Kidney tubule cell (primary cell): ENCODE measurements at places on chromosomes 11 and 22.

DNA sequence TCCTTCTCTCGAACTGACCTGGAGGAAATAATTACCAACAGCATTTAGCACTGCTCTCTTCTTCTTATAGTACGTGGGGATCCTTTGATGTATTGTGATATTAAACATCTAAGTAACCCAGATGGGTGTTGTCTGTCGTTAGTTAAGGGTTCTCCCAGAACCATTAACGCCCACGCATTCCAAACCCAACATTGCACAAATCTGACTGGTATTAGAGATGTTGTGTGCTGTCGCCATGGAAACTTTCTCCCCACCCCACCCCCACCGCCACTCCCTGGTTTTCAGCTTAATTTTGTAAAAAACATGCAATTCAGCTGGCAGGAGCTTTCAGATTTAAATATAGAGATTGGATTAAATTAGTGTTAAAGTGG, 1495.2 kb downstream of the TBC1D22A start:
- no peak for DNase-seq

- no peak for DNase-seq
Measured at GRCh38 chr11:108197351-108197750, 25.1 kb downstream of the NPAT start.

DNA sequence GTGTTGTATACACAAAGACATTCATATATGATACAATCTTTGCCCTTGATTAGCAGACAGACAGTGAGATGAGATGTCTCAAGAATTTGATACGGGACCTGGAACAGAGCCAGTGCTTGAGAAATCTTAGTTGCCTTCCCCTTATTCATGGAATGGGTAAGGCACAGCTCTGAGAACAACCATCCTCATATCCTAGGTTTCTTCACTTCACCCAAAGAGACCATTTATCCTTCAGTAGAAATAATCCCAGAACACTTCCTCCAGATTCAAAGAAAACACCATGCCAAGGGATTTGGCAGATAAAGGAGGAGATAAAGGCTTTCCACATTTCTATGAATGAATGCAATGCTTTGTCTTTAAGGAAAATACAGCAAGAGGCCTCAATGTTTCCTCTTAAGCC, 8.8 kb upstream of the IZUMO1R start:
- no peak for DNase-seq

GRCh38 chr11:130740819-130741218, 175.5 kb downstream of the SNX19 start:
- DNase-seq = no peak

DNA sequence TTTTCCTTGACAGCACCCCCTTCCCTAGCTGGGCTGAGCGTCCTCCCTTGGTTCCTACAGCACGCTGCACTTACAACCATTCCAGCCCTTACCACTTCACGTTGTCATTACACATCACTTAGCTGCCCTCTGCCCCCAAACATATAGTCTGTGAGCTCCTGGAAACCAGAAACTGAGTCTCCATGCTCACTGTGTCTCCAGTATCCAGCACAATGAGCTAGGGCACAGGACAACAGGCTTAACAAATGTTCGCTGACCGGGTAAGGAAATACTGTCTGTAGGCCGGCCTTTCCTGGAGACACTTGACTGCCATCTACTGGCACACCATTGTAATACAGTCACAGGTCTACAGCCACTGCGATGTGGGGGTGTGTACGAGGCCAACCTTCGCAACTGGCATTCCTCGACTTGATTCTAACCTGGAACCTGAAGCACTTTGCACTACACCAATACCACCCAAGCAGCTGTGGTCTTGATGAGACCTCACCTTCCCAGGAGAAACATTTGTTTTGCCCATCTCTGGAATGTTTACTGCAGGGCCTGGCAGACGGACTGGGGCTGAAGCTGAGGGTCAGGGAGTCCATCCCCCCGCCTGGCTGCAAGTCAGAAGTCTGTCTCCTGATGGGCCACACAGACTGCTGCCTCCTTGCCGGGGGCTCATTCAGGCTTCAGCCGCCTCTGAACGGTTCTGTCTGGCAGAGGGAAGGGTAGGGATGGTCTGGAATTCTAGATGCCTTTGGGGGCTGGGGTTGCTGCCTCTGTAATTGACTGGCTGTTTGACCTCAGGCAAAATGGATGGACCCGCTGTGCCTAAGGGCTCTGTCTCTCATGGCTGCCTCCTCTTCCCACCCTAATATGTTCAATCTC, 72.0 kb downstream of the SYN3 start:
- peak; percentile 83 for DNase-seq

- DNase-seq = peak; percentile 50
Measured at GRCh38 chr11:124745835-124746620, 6.0 kb downstream of the VSIG2 start.

DNA sequence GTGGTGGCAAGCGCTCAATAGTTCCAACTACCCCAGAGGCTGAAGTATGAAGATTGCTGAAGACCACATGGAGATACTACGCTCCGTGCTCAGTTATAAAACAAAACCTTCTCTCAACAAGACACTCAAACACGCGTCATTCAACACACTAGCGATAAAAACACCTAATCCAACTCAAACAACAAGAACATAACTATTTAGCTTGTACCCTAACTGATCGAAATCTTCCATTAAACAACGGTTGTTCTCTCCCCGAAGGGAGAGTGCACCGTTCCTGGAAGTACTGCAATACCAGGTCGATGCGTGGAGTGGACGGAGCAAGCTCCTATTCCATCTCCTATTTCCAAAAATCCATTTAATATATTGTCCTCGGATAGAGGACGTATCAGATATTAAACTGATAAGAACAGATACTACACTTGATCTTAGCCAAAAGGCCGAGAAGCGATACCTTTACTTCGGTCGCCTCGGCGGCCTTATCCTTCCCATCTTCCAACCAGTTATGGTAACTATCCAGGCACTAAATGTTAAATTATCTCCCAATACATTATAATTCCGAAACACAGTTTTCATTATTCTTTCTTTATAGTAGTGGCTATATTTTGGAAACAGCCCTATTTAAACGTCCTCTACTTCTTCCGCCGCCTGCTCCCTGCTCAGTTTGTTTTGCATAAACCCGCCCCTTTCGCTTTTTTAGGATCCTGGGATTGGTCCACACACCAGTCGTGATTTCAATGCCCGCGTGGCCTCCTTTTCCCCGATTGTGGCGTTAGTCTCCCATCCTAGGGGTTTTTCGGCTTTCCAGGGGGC, 2.2 kb upstream of the WDR74 start:
- DNase-seq = peak; percentile 100

- DNase-seq = no peak
Measured at GRCh38 chr11:110056956-110057355, 36.2 kb upstream of the ZC3H12C start.

DNA sequence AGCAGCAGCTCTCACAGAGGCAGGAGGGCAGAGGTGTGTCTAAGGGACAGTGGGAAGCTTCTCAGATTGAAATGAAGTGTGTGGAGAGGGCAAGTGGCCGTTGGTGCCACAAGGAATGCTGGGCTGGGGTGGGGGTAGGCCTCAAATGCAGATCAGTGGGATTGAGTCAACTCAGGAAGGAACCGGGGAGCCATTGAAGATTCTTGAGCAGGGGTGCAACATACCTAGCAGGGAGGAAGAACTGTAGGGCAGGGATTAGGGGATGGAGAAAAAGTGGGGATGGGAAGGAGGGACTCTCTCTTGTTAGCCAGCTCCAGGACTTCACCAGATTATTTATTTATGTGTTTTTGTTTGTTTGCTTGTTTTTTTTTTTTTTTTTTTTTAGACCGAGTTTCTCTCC, 2.9 kb upstream of the SEC14L2 start:
- no peak for DNase-seq

DNA sequence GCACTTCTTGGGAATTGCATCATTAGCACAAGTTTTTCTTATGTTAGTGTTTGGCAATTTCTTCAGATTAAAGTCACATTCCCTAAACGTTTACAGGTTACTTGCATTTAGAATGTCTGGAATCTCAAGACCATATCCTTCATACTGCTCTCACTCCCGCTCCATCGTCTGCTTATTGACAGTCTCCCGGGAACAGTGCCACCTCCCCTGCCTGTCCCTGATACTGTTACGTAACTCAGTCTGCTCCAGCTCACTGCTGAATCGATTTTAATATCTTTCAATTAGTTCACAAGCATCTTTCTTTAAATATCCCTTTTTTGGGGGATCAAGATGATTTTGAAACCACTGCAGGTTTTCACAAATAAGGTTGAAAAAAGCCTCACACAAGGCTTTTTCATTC, 48.2 kb downstream of the GLYATL2 start:
- no peak for DNase-seq

DNA sequence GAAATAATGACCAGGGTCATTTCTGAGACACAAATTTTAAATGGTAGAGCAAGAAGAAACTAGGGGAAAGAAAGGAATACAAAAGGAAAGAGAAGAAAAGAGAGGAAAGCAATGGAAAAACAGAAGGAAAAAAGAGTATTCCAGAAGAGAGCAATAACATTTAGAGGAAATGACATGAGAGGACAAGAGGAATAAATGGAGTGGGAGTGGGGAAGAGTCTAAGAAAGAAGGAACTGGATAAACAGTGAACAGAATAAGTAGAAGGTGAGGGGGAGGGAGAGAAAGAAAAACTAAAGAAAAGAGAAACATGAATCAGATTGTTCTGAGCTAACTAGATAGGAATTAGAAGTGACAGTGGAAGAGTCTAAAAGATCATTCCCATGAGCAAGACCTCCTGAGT, 28.4 kb downstream of the PRDM10 start:
- DNase-seq = no peak

DNA sequence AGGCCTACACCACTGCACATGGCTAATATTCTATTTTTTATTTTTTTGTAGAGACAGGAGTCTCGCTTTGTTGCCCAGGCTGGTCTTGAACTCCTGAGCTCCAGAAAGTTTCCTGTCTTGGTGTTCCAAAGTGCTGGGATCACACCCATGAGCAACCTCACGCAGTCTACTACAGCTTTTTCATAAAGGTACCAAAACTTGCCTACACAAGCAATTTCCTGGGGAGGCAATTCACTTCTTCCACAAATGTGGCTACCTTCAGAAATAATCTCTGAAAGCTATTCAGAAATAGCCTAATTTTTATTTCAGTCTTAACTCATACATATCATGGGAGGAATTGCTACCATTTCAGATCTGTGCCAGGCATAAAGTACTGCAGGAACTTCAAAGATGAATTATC, 11.4 kb downstream of the SLC35F2 start:
- DNase-seq = no peak

DNA sequence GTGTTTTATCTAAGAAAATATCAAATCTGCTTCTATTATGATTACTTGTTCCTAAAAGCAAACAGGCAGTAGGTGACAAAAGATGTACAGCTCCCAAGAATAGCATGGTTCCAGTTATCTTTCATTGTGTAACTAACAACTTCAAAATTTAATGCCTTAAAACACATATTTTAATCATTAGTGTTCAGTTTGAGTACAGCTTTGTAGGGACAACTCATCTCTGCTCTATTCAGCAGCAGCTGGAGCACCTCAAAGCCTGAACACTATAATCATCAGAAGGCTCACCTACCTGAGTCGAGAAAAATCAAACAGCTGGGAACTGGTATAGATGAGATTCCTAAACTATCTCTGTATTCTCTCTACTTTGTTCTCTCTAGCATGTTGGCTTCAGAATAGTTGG, 24.3 kb upstream of the OR5B12 start:
- no peak for DNase-seq

GRCh38 chr11:12187399-12187798, 77.0 kb downstream of the MICAL2 start:
- DNase-seq = no peak

DNA sequence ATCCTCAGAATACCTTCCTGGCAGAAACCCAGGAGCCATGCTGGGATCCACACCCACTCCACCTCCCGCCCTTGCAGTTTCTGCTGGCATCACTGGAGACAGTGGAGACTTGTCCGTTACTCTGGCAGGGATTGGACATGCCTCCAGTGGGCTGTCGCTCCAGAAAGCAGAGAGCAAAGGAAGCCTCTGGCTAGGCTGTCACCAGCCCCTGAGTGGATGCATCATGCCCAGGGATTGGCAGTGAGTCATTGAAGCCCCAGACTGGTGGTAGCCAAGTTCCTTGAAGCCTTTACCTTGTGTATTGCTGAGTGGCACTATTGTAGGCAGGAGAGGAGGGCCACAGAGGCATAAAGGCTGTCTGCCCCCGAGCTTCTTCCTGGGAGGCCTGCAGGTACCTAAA, 34.8 kb upstream of the E2F8 start:
- peak; percentile 78 for DNase-seq

GRCh38 chr11:105918039-105918438, 104.0 kb downstream of the MSANTD4 start:
- no peak for DNase-seq

DNA sequence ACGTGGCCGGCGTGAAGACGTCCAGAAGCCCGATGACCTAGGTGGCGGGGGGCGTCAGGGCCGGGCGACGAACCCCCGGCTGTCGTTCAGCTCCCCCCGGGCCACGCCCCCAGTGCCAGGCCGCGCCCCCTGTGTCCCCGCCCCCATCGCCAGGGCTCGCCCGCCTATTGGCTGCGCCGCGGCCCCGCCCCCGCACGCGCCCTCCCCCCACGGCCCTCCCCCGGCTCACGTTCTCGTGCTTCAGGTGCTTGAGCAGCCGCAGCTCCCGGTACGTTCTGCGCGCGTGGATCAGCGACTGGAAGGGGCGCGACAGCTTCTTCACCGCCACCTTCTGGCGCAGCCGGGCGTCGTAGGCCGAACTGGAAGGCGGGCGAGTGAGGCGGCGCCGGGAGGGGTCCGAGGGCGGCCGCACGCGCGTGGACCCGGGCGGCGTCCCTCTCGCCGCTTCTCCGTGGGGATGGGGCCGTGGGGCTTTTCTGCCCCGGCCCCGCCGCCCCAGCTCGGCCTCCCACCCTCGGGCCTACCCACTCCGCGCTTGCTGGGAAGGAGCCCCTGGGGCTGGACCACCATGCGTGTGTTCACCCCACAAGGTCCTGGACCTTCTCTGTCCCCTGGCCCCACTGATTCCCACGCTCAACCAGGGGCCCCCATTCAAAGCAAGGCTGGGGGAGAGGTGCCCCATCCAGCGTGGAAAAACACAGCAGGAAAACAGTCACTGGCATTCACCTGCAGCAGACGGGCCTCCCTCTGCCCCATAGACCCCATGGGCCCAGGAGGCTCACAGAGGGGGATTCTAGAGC, 2.4 kb downstream of the MAPK11 start:
- peak; percentile 58 for DNase-seq

DNA sequence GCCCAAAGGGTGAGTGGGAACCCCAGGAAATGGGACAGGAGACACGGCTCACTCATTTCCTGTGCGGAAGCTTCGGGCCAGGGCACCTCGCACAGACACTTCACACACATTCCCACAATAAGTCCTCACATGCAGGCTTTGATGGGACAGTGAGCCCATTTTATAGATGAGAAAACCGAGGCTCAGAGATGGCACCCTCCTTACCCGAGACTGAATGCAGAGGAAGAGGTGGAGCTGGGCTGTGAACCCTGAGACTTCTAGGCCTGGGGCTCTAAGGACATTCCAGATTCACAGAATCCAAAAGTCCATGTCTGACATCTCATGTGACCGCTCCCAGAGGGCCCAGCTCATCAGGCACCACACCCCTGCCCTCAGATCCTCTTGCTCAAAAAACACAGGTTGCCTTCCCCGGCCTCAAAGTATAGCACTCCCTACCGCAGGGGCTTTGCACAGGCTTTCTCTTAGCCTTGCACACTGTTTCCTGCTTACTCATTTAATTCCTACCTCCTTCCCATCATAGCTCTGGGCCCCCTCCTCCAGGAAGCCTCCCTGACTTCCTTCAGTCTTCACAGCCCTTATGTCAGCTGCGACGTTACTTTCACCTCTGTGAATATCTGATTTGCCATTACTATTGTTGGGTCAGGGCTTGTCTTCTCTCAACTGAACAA, 57.1 kb upstream of the TCF20 start:
- no peak for DNase-seq
